ENCODE measurements at places on chromosomes 13 and 19.
A peak's percentile ranks its signal among the peaks of the same experiment; 100 is the strongest.

- DNase-seq = no peak
These were observed 1.9 kb downstream of the ZC3H4 start for GRCh38 chr19:47111682-47112165.

GRCh38 chr13:113584205-113584869, at the start of gene TFDP1:
Gene TFDP1, plus strand, starts transcription at chr13:113584753. Its CDS starts 1,085 bp downstream, at chr13:113585838.
- peak; percentile 93 for DNase-seq

DNA sequence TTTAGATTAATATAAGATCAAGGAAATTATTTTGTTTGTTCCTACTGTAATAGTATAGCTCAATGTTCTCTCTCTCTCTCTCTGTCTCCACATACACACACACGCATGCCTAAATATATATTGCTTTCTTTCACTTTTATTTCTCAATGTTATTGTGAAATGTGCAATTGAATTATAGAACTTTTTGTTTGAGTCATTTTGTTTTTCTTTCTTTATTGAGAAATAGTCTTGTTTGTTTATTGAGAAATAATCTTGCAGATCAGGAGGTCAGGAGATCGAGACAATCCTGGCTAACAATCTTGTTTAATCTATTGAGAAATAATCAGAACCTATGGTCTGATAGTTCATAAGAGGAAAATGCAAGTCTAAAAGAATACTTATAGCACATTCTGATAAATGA, 1581.3 kb downstream of the EFNB2 start:
- no peak for DNase-seq

GRCh38 chr13:38421590-38422560, 72.2 kb downstream of the UFM1 start:
- no peak for DNase-seq

GRCh38 chr19:56972291-56972841, 131.8 kb upstream of the PEG3 start:
- DNase-seq = no peak

DNA sequence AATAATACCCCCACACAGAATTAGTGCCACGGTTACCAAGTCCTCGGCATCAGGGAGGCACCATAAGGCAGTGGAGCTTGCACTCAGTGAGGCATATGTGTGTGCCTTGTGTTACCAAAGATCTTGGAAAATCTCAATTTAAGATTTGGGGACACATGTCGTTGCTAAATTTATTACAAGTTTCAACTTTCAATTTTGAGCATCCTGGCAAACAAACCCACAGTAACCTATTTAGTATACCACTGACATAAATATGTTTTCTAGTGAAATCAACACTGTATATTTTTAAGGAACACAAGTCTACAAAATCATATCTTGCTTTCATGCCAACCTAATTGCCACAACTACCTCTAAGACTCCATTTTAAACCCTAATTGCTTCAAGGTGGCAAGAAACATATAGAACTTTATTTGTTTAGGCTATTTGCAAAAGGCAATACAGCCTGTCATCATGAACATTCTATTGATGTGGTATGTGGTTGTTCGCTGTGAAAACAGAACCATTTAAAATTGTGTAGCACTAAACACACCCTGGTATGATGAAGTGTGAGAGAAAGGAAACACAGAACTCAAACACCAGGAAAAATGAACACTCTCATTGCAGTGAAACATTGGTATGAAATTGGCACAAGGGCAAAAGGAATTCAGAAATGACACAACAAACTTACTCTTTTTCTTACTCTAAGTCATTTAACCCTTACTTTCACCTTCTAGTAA, 531.1 kb downstream of the IRS2 start:
- DNase-seq = no peak

DNA sequence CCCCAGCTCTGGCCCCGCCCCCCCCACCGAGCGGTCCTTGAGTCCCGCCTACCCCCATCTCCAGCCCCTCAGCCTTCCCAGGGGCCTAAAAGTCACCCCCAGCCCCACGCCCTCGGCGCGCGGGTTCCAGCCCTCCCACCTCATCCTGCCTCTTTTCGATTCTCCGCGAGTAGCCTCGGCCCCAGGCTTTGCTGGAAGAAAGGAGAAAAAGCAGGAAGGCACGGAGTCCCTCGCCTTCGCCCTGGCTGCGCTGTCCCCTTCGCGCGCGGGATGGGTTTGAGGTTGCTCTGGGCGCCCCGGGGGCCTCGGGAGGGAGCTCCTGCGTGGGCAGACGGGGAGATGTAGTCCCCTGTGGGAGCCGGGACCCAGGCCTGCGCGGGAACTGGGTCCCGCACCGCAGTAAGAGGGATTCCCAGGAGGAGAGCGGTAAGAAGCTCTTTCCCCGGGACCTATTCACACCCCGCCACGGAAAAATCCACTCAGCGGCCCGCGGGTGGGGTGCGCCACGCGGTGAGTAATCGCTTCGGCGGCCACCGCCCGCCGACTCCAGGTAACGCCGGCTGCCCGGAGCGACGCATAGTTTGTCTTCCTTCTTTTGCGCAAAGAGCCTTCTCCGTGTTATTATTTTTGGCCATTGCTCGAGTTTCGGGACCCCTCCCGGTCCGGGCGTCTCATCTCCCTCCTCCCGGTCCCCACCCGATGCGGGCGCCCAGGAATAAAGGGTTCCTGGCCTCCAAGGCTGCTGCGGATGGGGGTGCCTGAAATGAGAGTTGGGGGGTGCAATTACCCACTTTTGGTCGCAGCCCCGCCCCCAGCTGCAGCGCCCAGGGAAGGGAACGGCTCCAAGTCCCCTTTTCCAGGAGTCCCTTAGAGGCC, 865 bp upstream of the CRLF1 start:
- no peak for DNase-seq

DNA sequence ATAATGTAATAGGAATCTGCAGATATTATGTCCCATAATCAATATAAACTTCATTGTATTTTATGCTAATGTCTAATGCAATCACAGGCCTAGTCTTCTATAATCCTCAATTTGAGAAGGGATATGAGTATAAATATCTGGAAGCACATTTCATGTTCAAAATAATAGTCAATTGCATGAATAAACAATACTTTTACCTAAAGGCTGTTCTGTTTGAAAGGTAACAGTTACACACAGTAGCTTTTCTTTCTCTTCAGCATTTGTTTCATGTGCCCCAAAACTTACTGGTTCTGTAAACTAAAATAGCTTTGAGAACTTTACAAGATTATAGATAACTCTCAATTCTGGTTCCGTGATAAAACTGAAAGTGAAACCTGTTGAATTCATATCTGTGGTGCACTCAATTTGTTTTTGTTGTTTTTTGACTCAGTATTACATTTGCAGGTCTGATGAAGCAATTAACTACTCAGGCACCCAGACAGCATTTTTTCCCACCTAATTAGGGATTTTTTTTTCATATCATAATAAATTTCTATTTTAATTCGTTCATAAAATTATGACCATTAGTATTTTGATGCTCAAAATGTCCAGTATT, 1193.8 kb downstream of the SLITRK1 start:
- DNase-seq = no peak

DNA sequence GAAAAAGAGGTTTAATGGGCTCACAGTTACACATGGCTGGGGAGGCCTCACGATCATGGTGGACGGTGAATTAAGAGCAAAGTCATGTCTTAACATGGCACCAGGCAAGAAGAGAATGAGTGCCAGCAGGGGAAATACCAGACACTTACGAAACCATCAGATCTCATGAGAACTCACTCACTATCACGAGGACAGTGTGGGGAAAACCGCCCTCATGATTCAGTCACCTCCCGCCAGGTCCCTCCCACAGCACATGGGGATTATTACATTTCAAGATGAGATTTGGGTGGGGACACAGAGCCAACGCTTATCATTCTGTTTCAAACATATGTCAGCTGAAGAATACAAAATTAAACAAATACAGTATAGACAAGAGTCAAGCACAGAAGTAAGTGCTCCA, 165.1 kb downstream of the PCCA start:
- no peak for DNase-seq

- DNase-seq = peak; percentile 71
These were observed 120.8 kb upstream of the ZNF507 start for GRCh38 chr19:32224371-32225244.

Measured in DMS79 treated with DMSO at 0.1 percent for 48 hours (cell line).